ENCODE measurements at places on chromosomes 6 and 20.

GRCh38 chr20:25191689-25192088 is 3.8 kb upstream of the ENTPD6 start:
- no peak for DNase-seq

DNA sequence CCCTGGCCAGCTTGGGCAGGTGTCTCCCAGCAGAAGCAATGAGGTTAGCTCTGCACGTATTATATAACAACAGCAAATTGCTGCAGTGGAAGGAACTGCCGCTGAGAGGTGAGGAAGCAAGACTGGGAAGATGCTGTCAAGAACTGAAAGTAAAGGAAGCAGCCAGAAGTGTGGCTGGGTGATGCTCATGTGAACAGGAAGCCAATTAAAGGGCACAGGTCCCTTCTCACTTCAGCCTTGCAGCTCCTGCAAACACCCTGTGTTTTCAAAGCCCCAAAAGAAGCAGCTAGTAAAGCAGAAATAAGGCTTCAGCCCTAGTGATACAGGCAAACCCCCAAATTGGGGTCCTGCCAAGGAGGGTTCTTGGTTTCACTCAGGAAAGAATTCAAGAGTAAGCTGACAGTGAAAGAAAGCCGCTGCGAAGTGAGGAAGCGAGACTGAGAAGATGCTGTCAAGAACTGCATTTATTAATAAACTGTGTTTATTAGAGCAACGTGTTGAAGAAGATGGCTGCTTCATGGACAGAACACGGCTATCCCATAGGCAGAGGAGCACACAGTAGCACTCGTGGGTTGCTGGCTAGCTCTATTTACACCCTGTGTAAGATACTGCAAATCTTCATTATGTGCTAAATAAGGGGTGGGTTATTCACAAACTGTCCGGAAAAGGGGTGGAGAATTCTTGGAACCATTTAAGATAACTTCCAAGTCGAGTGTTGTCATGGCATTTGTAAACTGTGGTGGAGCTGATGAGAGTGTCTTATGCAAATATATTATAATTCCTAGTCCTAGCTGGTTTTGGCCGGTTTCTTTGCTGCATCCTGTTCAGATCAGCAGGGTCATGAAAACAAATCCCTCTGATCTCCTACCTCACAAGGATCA is 152.2 kb downstream of the LINC00237 start:
- no peak for DNase-seq

GRCh38 chr6:111740506-111740905 is 132.7 kb downstream of the FYN start:
- no peak for DNase-seq

DNA sequence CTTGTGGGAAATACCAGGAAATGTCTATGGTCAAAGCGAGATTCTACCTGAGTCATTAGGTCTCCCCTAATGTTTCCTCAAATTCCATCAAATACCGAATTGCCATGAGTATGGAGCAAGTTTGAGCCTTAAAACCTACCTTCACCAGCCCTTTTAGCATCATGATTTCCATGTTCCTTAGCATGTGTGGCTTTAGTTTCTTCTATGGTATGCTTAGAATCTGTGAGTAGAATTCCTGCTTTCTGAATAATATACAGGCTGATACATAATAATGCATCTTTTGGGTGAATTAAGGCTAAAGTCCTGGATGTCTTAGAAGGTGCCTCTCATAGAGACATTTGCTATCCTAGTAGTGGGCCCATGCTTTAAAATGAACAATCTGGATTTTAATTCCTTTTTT is 32.0 kb downstream of the TSPYL4 start:
- no peak for DNase-seq

DNA sequence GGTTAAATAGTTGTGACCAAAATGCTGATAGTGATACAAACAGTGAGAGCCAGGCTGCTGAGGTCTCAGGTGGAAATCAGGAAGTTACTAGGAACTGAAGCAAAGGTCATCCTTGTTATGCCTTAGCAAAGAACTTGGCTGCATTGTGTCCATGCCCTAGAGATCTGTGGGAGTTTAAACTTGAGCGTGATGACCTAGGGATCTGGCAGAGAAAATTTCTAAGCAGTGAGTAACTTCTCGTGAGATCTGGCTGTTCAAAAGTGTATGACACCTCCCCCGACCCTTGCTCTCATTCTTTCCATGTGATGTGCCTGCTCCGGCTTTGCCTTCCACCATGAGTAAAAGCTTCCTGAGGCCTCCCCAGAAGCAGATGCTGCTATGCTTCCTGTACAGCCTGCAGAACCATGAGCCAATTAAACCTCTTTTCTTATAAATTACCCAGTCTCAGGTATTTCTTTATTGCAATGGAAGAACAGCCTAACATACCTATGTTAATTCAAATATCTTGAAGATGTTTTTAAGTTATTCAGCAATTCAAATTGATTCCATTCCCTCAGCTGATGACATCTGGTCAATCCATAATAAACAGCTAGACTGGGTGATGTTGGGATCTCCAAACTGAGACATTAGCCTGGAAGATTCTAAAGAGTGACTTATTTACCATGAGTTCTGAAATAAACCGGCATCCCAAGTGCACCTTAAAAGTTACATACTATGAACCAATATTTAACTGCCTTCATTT is 33.8 kb downstream of the KIF16B start:
- DNase-seq, result no peak

DNA sequence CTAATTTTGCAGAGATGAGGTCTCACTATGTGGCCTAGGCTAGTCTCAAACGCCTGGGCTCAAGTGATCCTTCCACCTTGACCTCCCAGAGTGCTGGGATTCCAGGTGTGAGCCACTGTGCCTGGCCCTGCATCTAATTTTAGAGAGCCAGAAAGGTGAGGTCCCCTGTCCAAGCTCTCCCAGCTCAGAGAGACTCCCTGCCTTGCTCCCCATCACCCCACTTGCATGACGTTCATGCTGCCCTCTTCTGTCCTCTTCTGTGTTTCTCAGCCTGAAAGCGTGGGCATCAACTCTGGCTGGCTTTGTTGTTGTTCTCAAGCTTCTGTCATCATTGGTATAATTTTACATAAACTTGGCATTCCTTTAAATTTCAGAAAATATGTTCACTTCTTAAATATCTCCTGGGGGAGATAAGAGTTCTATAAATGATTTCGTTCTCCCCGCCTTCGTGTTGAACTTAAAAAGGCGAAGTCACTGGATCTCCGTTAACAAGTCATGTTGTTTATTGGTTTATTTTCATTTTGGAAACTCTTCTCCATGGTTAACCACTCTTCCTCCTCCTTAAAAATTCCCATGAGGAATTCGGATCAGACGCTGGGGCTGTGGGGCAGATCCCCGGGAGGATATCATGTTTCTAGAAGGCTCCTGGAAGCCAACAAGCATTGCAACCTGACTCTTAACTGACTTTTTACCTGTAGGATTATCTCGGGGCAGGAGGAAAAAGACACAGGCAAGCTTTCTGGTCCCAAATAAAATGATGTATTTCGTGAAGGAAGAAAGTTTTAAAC is 13.2 kb upstream of the PARD6B start:
- DNase-seq, result peak; percentile 18

- no peak for DNase-seq
Observed at GRCh38 chr6:139943391-139943790, 568.9 kb upstream of the CITED2 start.

DNA sequence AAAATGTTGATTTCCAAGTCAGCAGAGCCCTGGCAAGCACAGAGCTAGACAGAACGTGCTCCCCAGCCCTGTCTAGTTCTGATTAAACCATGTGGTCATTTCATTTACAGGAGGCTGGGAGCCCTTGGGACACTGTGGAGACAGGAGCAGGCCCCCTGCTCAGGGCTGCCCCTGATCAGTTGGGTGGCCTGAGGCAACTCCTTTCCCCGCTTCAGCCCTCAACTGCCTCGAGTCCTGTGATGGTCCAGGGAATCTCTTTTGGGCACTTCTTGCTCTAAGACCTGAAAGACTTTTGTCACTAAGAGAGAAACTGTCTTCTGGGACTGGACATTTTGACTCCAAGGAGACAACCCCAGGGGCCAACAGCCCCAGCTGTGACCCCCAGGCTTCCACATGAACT is 13.5 kb downstream of the DYNLRB1 start:
- no peak for DNase-seq

- DNase-seq, result peak; percentile 56
Observed at GRCh38 chr20:25310268-25310920, 62.5 kb downstream of the PYGB start.

GRCh38 chr6:98530732-98531131 is 303.6 kb upstream of the POU3F2 start:
- no peak for DNase-seq

- no peak for DNase-seq
Observed at GRCh38 chr6:98880486-98880885, 46.1 kb downstream of the POU3F2 start.

GRCh38 chr20:1835186-1836035 is 59.8 kb upstream of the SIRPA start:
- DNase-seq, result no peak

- DNase-seq, result no peak
Observed at GRCh38 chr6:22756365-22756764, 187.0 kb downstream of the HDGFL1 start.

DNA sequence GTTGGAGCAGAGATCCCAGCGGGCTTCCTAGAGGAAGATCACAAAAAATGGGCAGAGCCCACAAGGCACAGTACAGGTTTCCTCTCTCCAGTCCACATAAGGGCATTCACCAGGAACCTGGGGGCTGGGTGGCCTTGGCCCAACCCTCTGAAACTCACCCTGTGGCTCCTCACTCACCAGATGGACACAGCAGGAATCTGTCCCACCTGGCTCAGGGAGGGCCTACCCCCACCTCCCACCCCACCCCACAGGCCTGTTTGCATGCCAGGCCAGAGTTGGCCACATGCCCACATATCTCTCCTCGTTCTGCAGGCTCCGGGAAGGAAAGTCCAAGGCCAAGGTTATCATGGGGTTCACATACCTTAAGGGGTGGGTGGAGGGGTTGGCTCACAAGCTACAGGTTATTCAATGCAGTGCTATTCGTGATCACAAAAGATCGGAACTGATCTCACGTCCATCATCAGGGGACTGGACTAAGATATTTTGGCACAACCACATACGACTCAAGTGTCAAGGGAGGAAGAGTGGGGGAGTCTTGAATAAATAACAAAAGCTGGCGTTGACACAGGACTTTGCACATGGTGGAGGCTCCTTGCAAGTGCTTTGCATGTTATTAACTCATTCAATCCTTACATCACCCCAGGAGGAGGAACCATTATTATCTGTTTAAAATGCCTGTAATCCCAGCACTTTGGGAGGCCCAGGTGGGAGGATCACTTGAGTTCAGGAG is 13.0 kb downstream of the RIPOR3 start:
- no peak for DNase-seq

DNA sequence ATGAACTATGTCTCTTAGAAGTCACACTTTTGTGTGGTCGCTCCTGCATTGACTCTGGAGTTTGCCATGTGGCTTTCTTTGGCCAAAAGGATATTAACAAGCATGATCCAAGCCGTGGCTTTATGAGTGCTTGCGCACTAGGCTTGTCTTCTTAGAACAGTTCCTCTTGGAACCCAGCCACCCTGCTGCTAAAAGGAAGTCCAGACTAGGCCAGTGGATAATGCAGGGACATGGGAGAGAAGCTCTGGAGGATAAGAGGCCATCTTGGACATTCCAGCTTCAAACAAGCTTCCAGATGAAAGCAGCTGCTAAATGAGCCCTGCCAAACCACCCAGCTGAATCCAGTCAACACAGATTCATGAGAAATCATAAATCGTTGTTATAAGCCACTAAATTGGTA is 346.4 kb downstream of the CDC5L start:
- DNase-seq, result no peak

- no peak for DNase-seq
Observed at GRCh38 chr20:57417051-57417689, 26.0 kb downstream of the RBM38 start.

DNA sequence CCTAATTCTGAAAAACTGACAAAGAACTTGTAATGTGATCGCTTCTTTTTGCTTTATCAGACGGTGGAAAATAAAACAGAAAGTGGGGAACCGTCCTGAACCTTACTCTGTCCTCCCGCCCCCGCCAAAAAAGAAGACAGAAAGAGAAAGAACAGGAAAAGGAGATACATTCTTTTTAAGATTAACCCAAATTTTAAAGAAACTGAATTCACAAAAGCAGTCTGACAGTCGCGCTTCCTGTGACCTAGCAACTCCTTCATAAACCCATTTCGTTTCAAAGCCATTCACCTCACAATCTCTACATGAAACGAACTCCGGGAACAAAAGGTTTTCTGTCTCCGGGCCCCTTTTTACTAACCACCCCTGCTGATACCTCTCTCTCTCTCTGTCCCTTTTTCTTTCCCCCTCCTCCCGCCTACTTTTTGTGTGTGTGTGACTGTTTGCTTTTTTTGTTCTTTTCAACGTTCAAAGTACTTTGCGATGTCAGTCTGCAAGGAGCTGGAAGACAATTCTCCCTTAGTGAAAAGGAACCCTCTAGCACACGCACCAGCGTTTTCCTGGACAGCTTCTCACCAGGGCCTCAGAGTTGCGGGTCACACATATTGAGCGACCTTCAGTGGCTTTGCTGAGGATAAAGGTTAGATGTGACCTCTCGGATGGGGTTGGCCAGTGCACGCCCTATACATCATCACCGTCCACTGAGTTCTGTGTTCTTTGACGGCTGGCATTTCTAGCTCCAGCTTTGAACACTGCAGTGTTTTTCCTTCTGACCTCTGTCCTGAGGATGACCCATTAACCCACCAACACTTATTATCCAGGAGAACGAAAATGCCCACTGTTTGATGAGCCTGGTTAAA is 530 bp upstream of the NEDD9 start:
- no peak for DNase-seq

GRCh38 chr6:45513213-45513618 is 135.5 kb upstream of the SUPT3H start:
- no peak for DNase-seq

DNA sequence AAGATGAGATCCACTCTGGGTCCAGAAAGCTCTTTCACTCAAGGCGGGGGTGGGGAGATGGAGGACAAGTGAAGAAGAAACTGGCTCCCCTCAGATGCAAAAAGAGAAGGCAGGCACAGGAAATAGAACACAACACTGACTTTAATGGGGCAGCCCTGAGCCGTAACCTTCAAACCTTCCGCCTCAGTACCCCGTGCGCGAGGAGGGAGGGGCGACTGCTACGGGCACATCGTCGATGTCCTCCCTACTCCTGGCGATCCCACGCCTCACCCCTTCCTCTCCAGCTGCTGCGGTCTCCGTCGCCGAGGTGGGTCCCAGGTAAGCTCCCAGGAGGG is 3.9 kb downstream of the SPEF1 start:
- DNase-seq, result no peak

DNA sequence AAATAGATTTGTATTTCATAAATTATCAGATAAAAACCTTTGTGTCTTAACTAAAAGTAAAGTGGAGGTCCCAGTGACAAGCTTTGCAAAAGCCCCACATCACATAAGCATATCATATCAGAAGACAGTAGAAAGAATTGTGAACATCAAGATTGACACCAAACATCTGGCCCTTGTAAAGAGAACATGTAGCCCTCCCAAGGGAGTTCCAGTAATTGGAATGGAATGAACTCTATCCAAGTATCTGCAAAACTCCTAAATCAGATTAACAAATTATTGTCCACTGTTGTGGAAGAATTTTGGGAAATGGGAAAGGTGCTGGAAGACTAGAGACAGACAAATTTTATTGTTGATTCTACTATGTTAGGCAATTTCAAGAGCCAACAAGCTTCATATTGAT is 268.8 kb downstream of the KCNQ5 start:
- no peak for DNase-seq
